ENCODE measurements at places on chromosomes 5 and 9.
A peak's percentile ranks its signal among the peaks of the same experiment; 100 is the strongest.

DNA sequence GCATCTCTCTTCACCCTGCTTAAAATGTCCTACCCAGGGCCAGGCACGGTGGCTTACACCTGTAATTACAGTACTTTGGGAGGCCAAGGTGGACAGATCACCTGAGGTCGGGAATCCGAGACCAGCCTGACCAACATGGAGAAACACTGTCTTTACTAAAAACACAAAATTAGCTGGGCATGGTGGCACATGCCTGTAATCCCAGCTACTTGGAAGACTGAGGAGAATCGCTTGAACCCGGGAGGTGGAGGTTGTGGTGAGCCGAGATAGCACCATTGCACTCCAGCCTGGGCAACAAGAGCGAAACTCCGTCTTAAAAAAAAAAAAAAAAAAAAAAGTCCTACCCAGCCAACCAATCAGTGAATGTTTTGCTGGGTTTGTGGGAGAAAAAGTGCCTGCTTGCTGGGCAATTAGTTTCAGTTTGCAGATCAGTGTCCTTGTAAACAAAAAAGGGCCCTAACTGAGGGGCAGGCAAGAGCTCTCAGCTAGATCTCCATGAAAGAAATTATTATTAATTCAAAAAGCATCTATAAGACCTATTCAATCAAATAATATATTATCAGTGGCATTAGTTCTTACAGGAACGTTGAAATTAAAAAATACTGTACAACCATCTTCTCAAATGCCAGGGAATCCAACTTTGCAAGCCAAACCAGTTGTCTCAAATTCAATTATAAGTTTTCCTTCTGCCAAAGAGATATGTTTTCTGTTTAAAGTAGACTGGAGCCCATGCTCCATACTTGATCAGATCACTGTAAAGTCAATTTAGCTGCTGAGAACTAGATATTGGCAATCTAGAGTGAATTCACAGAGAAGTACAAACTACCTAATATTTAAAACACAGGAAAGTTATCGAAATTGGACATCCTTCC, 3.9 kb downstream of the MEGF9 start:
- H3K27ac ChIP-seq: peak overlapping the region; percentile 34
- H3K36me3 ChIP-seq: no peaks in the 10 kb centered on the region
- DNase-seq: no peak
- no peaks in the 10 kb centered on the region for H3K27me3 ChIP-seq
- H3K4me1 ChIP-seq: peaks cover 4% of the 10 kb centered on the region
- peak overlapping the region; percentile 24 for H3K4me3 ChIP-seq

DNA sequence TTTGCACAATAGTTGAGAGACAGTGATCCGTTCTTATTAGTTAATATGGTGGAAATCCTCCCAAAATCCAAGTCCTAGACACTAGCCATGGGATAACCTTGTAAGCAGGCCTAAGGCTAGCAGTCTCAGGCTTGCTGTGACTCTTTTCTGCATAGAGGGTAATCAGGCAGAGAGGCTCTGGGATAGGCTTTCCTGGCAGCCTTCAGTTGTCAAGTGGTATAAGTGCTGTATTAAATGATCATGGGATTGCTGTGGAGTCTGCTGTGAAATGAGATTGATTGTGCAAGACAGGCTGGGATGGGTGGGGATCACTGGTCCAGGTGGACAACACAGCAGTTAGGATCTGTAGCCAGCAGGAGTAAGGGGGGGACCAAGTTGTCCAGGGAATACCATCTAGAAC, 416.4 kb downstream of the TLE4 start:
- H3K4me1 ChIP-seq: no peaks in the 10 kb centered on the region
- H3K27me3 ChIP-seq: no peaks in the 10 kb centered on the region
- no peaks in the 10 kb centered on the region for H3K36me3 ChIP-seq
- DNase-seq: no peak
- H3K27ac ChIP-seq: no peak overlapping the region

GRCh38 chr5:81760521-81760920, 9.6 kb upstream of the SSBP2 start:
- H3K27me3 ChIP-seq: no peaks in the 10 kb centered on the region

DNA sequence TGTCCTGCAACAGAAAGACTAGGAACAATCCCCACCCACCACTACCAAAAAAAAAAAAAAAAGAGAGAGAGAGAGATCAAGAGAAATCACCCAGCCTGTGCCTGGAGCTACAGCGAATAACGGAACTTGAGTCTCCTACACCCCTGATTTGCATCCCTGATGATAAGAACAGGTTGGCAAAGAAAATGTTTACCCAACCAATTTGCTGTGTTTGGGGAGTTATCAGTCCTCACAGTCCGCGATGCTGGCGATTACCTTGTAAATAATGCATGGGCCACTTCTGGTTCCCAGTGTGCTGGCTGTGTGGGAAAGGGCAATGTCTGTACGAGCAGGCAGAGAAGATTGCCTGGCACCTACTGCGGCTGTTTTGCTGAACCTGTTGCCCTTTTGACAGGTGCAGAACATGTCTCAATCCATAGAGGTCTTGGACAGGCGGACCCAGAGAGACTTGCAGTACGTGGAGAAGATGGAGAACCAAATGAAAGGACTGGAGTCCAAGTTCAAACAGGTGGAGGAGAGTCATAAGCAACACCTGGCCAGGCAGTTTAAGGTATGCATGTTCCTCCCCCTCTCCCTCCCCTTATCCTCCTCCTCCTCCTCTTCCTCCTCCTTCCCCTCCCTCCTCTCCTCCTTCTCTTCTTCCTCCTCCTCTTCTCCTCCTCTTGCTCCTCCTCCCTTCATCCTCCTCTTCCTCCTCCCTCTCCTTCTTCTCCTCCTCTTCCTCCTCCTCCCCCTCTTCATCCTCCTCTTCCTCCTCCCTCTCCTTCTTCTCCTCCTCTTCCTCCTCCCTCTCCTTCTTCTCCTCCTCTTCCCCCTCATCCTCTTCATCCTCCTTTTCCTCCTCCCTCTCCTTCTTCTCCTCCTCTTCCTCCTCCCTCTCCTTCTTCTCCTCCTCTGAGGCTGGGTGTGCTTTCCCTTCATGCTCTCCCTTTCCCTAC, 8.3 kb downstream of the OLFM1 start:
- H3K27me3 ChIP-seq: no peaks in the 10 kb centered on the region
- H3K36me3 ChIP-seq: no peaks in the 10 kb centered on the region
- no peak for DNase-seq
- no peak overlapping the region for H3K27ac ChIP-seq
- no peaks in the 10 kb centered on the region for H3K4me1 ChIP-seq

DNA sequence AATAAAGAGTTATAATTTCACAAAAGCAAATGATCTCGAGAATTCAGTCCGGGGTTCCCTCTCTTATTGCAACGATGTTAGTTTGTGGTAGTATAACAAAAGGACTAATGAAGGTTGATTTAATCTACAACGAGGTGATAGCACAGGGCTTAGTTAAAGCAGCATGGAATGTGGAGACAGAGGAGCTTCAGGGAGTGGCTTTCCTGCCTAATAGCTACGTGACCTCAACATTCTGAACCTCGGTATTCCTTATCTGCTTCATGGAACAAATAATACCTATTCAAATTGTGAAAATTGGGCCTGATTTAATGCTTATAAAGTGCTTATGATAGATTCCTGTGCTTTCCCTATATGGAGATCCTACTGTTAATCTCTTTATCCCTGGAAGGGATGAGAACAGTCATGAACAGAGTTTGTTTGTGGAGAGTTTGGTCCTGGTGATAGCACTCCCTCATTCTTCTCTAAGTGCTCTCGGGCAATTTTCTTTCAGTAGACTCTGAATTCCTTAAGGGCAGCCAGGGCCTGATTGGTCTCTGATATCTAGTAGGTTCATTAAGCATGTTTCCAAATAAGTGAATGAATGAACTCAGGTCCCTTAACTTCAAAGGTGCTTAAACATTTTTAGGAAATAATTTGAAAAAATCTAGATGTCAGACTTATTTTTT, 104.1 kb upstream of the TUT7 start:
- no peaks in the 10 kb centered on the region for H3K36me3 ChIP-seq
- H3K27me3 ChIP-seq: no peaks in the 10 kb centered on the region
- no peaks in the 10 kb centered on the region for H3K4me1 ChIP-seq
- H3K4me3 ChIP-seq: no peak overlapping the region
- DNase-seq: no peak

DNA sequence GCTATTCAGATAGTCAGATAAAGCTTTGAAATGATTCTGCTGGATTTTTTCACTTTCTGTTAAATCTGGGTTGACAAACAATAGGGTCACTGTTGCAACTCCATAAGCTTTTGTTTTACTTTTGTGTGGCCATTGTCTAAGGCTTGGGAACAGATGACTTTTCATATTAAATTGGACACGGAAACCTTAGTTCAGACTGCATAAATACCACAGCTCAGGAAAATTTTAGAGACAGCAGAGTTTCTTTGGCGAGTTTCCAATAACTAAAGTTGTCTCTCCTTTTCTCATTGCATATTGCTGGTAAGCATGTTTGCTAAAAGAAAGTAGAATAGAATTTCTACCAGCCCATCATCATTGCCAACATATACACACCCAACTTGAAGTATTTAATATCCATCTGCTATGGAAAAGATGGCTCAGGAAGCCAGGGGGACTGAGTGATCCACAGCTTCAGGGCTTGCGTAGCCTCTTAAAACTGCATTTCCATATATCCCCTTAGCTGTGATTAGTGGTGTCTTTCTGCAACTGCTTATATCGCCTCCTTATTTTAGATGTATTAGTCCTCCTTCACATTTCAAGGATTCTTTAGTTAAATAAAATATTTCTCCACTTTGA, 168.2 kb downstream of the ARHGAP26 start:
- H3K4me1 ChIP-seq: no peaks in the 10 kb centered on the region
- DNase-seq: no peak
- peaks cover 4% of the 10 kb centered on the region for H3K36me3 ChIP-seq
- no peaks in the 10 kb centered on the region for H3K27me3 ChIP-seq
- no peak overlapping the region for H3K27ac ChIP-seq
